Osteocyte (in vitro differentiated cells): ENCODE measurements at places on chromosomes 11 and 22. TPM values are rescaled to one million over a fixed set of nuclear protein-coding genes. Genes with fewer than 3 reads are reported as not detected.

The CRYAB gene
- total RNA-seq, result 35.5 and 42.3 TPM in 2 replicates

The MMP8 gene
- not detected in 2 replicates for total RNA-seq

The USP35 gene
- 10.9 and 11.1 TPM in 2 replicates for total RNA-seq

The TMEM191B gene
- total RNA-seq, result 0.70 TPM in 1 of 2 replicates, not detected in the other

The MMP27 gene
- not detected in 2 replicates for total RNA-seq

The RAB39A gene
- total RNA-seq, result not detected in 2 replicates

The FAM83F gene
- not detected in 2 replicates for total RNA-seq

The OR51I2 gene
- not detected in 2 replicates for total RNA-seq

The MFRP gene
- total RNA-seq, result not detected in 2 replicates

The H19 gene
- total RNA-seq, result 1,569 and 1,806 TPM in 2 replicates

The FAM180B gene
- total RNA-seq, result 0.32 and 0.52 TPM in 2 replicates

The C1QTNF6 gene
- total RNA-seq, result 36.4 and 36.5 TPM in 2 replicates
